CD4-positive, alpha-beta T cell treated with Interleukin-21 for 1 hour (primary cell): ENCODE measurements at places on chromosomes 3 and 15.

GRCh38 chr3:141371882-141372281 is 3.6 kb downstream of the ZBTB38 start:
- no peak for DNase-seq

DNA sequence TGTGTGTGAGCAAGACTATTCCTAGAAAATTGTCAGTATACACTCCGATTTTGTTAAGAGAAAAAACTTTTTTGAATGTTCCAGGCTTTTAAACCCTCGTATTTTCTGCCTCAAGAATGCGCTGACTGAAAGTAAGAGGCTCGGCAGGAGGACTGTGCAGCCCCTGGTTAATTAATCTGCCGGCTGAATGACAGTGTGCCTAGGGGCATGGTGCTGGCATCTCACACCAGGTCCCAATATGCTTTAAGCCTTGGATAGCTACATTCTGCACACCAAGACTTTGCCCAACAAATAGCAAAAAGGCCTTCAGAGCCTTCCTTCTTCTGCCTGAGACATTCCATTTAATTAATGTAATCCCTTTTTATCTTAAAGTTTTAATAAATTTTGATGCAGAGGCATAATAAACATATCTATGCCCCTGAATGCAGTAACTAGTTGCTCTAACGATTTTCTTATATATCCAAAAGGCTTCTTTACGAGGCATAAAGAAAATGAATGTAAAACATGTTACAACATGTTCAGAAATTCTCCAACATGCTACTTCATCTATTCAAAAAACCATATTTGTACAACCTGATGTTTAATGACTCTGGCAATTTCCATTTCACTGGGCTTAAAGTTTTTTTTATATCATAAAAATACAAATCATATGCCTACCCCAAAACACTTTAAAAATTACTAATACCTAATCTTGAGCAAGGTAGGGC is 37.9 kb downstream of the DPH6 start:
- no peak for DNase-seq

GRCh38 chr3:78913711-78914110 is 854.1 kb downstream of the ROBO1 start:
- no peak for DNase-seq

- DNase-seq = no peak
Observed at GRCh38 chr3:133531981-133532380, 41.5 kb upstream of the CDV3 start.

- no peak for DNase-seq
Observed at GRCh38 chr3:42898896-42899675, 6.9 kb upstream of the ZNF662 start.

- no peak for DNase-seq
Observed at GRCh38 chr3:104018541-104018940, 1348.2 kb upstream of the ALCAM start.

- no peak for DNase-seq
Observed at GRCh38 chr3:116743062-116743461, 33.5 kb downstream of the TUSC7 start.

DNA sequence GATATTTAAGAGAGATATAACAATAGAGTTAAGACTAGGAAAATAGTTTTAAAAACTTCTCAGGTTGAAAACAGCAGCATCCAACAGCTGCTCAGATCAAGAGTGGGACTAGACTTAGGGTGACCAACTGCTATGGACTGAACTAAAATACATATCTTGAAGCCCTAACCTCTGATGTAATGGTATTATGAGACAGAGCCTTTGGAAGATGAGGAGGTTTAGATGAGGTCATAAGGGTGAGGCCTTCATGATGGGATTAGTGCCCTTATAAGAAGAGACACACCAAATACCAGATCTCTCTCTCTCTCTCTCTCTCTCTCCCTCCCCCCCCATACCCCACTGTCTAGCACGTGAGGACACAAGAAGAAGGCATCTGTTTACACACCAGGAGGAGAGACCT is 37.4 kb upstream of the GALNT15 start:
- DNase-seq = no peak
